ENCODE measurements at places on chromosomes 7 and 10. TPM values are rescaled to one million over a fixed set of nuclear protein-coding genes. Genes with fewer than 3 reads are reported as not detected.

Gene TFPI2
- total RNA-seq, result 0.24 TPM

Gene ASAH2
- total RNA-seq, result 8.9 TPM

Gene TAS2R3
- 0.55 TPM for total RNA-seq

Gene EPHA1
- total RNA-seq, result 17.1 TPM

Gene FGFBP3
- total RNA-seq, result 1.1 TPM

Gene PDZD7
- 0.60 TPM for total RNA-seq

Gene C10orf95
- not detected for total RNA-seq

Gene HPSE2
- not detected for total RNA-seq

Gene FAS
- 15.0 TPM for total RNA-seq

Gene CYP3A7
- 6.4 TPM for total RNA-seq

Gene KIAA1217
- 10.9 TPM for total RNA-seq

Gene ERVW-1
- not detected for total RNA-seq

Gene NME8
- not detected for total RNA-seq

Gene CFAP69
- 2.7 TPM for total RNA-seq

Gene DMBT1
- not detected for total RNA-seq

Gene PDK4
- total RNA-seq, result not detected

Gene UCN3
- not detected for total RNA-seq

Gene SEMA3E
- not detected for total RNA-seq

Gene PON2
- 202 TPM for total RNA-seq

Gene SORCS1
- total RNA-seq, result not detected

Gene SPDYE8
- total RNA-seq, result not detected

Gene FAM241B
- total RNA-seq, result 1.9 TPM
